ENCODE measurements at places on chromosomes 6 and 20.

DNA sequence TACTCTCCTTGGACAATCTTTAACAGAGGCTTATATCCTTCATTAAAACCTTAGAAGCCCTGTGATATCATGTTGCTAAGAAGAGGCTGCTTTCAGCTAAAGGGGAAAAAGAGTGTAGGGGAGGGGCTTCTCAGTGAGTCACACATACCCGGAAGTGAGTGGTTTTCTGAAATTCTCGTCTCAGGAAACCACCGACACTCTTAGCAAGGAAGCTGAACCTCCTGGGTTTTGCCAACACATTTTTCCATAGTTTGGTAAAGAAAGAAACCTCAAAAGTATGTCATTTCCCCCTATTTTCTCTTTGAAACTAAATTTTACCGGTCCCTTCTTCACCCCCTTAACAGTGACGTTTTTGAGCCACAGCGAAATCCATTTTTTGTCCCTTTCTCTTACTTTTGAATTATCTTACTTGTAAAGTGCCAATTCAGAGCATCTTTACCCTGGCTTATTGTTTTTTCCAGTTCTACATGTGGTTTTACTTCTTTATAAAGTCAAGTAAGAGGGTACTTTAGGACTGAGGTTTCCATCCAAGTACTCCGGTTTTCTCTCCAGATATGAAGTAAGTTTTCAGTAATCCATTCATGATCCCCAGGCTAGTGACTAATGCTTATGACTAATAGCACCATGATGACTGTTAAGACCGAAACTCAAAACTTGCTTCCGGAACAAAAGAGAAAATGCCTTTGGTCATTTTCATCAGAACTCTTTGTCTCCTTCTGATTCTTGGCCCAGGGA, 219.3 kb downstream of the ARHGAP18 start:
- DNase-seq: no peak

DNA sequence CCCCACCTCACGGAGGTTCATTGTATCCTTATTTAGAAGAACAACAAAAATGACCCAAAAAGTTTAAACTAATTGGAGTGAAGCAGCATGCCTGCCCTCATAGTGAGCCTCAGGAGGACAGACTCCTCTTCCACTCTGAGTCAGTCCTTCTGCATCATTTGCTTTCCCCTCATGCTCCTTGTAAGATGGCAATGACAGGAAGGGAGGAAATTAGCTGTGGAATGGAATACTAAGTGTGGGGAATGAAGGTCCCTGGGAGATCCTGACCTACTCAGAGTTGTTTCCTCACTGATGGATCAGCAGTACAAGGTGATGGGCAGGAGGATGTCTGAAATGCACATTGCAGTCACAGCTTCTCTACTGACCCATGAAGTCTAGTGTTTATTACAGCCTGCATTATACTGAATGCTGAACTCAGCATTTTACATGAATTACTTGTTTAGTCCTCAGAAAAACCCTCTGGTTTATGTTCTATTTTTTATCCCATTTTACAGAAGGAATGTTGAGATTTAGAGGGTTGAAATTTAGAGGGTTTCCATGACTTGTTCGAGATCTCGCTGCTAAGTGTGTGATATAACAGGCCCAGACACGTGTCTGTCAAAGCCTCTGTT, 212.0 kb upstream of the PCSK2 start:
- DNase-seq: no peak

DNA sequence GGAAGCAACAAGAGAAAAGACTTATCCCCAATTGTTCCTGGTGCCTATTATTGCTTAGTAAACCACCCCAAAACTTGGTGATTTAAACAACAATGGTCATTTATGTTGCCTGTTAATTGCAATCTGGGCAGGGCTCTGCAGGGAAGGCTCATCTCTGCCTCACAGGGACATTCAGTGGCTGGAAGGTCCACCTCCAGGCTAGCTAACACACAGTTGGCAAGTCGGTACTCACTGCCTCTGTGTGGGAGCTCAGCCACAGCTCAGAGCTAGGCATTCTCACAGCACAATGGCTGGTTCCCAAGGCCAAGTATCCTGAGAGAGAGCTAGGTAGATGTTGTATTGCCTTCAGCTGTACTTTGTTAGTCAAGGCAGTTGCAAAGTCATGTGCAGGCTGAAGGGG, 18.5 kb upstream of the GMDS start:
- DNase-seq: no peak

- no peak for DNase-seq
Measured at GRCh38 chr6:52368002-52368401, 6.1 kb downstream of the PAQR8 start.

DNA sequence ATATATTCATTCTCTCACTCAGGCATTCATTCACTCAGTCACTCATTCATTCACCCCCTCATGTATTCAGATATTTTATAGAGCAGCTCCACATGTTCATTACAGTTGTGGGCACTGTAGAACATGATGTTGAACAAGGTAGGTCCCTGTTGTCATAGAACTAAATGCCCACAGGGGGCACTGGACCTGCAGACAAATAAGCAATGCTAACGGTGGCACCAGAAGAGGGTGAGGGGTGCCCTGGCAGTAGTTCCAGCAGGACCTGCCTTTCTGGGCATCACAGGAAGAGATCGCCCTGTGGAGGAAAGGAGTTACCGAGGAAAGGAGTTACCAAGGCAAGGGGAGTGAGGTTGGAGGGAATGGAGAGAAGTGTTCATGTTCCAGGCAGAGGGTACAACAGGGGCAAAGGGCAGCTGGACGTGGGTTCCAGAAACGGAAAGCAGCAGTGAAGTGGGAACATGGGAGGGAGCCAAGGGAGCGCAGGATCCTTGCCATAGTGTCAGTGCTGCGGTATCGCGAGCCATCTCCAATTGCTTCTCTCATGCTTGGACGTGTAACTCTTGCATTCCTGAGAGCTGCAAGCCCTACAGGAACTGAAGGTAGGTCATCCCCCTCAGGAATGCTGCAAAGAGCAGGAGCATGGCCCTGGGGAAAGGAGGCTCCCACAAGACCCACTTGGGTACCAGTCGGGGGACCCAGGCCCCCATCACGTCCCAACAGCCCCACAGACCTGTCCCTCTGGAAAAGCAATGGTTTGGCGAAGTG, 128.2 kb downstream of the EDN3 start:
- DNase-seq: no peak

DNA sequence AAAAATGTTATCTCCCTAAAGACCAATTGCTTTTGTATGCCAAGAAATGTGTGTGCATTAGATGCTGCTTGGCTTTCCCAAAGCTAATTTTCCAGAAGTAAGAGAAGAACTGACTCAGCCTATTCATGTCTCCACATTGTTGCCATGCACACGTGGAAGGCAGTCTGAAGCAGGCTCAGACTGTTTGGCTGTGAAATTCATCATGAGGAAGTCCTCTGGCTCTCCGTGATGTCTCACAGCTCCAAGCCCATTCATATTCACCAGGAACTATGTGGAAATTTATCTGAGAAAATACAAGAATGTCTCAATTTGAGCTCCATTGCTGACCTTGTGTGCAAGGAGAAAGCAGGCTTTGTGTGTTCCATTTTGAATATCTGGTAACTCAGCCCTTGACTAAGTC, 1022.2 kb upstream of the GJE1 start:
- DNase-seq: no peak

GRCh38 chr20:58453391-58453790, 61.8 kb downstream of the APCDD1L start:
- no peak for DNase-seq

DNA sequence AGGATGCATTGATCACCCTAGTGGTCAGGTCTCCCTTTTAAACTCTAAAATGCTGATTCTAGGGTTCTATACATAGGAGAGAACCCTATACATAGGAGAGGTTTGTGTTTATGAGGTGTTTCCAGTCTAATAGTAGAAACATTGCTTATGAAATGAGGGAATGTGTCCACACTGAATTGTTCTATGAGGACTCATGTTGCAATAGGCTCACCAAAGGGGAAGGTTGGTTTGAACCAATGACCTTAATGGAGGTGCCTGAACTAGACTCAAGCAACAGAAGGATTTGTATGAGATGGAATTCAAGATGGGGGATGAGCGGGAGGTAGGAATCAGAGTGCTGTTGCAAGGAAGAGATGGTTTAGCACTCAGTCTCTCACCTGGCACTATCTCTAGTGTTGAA, 33.5 kb upstream of the UBR2 start:
- no peak for DNase-seq
